ENCODE measurements at places on chromosomes 11 and 22.
A peak's percentile ranks its signal among the peaks of the same experiment; 100 is the strongest.

- no peak for DNase-seq
These were observed 40.4 kb downstream of the C11orf58 start for GRCh38 chr11:16778876-16779275.

DNA sequence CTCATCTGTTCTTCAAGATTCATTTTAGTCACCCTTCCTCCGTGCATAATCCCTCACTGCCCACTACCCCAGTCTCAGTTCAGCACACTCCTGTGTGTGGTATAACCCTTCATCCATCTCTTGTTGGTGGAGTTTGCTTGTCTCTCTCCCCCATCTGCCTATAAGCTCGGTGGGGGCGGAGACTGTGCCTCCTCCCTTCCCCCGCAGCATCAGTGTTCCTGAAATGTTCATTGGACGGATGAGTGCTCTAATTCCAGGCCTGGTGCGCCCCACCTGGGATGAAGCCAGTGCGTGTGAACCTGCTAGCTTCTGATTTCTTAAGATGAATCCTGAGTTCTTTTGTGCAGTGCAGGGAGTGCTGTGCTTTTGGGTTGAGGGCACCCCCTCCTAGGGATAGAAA is 100.0 kb downstream of the GRIK4 start:
- no peak for DNase-seq

DNA sequence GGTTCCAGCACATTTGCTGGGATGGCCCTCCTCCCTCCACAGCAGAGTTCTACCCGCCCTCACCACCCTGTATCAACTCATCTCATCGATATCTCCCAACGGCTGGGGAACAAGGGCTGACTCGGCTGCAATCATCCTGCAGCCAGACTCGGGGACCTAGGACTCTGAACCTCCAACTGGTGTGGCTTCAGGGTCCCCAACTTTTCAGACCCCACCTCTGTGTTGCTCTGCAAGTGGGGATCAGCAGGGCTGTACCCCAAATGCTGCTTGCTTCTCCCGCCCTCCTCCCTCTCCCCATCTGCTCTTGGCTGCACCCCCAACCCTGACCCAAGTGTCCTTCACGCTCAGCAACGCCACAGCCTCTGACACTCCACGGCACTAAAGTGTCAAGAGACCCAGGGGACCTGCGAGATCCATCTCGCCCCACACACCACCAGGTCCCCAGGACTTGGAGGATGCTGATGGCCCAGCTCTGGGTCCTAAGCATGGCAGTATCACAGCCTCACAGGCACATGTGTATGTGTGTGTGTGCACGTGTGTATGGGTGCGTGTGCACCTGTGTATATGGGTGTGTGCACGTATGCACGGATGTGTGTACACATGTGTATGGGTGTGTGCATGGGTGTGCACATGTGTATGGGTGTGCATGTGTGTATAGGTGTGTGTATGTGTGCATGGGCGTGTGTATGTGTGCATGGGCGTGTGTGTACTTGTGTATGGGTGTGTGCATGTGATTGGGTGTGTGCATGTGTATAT is 26.4 kb downstream of the KCNQ1 start:
- DNase-seq, result no peak

DNA sequence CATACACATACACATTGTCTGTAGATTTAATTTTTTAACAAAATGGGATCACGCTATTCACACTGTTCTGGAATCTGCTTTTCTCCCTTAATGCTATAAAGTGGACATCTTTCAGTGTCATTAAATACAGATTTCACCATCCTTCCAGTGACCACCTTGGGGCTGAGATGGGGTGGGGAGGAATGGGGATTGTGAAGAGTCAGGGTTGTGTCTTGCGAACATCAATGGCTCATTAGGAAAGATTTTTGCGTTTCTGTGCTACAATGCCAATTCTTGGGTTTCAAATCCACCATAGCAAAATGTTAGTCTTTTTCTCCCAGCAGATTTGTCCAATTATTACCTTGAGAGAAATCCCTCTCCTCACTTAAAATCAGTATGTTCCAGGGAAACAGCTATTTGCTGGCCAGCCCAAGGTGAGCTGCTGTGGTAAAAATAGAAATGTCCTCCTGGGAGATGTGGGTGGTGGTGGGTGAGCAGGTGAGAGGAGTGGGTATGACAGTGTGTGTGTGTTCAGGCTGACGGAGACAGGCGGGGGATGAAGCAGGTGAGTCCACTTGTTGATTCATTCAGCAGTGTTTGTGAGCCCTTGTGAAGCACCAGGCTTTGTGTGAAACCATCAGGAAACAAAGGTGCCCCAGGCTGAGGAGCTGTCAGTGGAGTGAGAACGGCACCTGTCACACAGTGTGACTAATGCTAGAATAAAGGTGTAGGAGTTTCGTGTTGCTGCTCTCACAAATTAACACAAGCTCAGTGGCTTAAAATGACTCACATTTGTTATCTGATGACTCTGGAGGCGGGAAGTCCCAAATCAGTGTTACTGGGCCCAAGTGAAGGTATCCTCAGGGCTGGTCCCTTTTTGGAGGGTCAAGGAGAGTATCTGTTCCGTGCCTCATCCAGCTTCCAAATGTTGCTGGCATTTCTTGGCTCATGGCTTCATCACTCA is 1.7 kb upstream of the CBX6 start:
- no peak for DNase-seq

DNA sequence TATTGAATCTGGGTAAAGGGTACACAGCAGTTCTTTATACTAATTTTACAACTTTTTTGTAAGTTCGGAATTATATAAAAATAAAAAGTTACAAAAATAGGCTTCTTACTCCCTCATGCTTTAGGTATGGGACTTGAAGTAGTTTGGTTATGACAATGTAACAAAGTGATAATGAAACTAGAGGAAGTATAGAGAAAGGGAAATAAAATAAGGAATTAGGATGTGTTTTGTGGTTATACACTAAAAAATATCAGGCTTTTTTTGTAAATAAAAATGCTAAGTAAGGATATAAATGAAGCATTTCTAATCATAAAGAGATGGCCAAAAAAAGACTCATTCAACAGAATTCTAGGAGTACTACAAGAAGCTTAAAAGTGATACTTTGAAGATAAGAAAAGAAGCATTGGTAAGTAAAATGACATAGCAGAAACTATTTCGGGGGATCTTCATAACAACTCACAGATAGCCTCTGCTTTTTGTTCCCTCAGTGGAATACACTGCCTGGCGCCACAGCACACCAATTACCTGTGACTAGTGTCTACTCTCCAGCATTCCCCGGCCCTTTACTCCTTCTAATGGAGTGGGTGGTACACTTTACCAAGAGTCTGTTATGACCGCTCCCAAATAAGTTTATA is 322.7 kb upstream of the PITPNB start:
- no peak for DNase-seq

DNA sequence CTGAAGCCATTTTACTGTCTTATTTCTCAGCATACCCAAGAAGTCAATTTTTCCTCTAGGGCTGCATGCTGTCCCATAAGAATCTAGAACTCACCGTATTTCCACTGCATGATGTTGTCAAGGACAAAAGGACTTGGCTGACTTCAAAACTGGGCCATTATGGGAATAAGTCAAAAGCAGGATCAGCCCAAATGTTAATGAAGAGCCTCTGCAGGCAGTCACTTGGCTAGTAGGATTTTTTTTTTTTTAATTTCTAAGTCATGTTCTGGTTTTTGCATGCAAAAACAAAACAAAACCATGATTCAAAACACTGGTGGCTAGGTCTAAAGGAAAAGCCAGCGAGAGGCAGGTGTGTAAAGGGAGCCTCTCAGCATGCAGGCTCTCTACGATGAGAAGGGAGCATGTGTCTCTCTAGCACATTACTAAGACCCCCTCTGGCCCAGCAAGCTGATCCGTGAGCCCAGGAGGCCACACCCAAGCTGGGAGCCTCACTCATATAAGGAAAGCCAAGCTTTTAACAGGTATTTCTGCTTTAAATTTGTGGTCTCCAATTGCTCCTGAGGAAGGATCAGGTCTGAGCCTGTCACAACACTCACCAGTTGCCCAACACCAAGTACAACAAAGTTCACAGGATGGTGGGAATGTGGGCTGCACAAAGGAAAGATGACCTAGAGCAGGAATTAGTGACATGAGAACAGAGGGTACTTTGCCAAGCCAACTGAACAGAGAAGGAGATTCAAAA is 21.4 kb upstream of the STK33 start:
- DNase-seq, result no peak

GRCh38 chr11:99682646-99683045 is 661.9 kb downstream of the CNTN5 start:
- no peak for DNase-seq

DNA sequence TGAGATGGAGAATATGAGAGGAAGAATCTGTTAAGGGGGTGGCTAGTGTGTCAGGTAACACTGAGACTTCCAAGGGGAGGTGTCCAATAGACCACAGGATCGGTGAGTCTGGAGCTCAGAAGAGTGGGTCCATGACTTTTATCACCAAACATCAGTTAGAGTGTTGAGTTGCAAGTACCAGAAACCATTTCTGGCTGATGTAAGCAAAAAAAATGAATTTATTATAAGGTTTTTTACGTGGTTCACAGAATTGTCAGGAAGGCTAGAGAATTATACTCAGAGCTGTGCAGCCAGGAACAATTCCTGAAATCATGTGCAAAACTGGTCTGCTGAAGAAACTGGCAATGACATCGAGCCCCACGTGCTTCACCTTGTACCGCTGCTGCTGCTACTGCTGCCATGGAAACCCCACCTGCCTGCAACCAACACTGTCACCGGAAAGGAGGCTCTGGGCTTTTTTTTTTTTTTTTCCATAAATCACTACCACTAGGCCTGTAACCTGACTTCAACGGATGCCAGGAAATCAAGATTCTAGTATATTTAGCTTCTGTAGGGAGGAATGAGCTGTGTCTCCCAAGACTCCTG is 16.6 kb upstream of the STK33 start:
- peak; percentile 3 for DNase-seq

- DNase-seq, result no peak
These were observed 26.7 kb downstream of the SYT9 start for GRCh38 chr11:7278314-7278917.

DNA sequence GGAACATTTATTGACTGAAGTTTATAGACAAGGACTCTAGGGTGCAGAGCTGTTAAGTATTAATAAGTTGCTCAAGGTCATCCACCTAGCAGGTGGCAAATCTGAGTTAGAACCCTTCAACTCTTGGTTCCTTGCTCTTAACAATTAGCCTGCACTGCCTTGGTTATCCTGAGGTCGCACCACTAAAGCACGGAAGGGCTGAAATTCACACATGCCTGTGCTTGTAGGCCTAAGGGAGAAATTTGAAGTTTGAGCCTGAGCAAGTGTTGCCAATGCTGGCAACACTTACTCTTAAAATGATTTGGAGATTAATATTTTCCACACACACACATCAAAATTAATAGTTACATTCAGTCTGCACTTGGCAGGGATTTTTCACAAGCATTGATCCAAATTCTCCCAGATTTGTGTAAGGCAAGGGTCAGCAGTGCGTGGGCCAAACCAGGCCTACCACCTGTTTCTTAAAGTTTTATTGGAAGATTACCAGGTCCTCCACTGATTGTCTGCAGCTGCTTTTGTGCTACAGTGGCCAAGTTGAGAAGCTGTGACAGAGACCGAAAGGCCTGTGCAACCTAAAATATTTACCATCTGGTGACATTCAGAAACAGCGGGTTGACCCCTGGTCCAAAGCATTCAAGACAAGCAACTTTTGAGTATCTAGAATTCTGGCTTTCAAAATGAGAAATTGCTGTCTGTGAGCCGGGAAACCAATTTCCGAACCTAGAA is 16.3 kb downstream of the APOL5 start:
- DNase-seq, result no peak

DNA sequence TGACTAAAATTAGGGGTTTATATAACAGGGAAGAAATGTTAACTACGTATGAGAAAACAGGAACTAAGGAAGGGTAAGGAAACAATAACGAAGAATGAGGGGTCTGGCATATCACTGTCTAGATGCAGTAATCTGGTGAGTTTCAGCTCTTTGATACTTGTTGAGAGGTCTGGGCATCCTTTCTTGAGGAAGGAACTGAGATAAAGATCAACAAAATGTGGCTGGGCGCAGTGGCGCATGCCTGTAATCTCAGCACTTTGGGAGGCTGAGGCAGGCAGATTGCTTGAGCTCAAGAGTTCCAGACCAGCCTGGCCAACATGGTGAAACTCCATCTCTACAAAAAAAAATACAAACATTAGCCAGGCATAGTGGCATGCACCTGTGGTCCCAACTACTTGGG is 2.7 kb downstream of the DCDC1 start:
- no peak for DNase-seq

DNA sequence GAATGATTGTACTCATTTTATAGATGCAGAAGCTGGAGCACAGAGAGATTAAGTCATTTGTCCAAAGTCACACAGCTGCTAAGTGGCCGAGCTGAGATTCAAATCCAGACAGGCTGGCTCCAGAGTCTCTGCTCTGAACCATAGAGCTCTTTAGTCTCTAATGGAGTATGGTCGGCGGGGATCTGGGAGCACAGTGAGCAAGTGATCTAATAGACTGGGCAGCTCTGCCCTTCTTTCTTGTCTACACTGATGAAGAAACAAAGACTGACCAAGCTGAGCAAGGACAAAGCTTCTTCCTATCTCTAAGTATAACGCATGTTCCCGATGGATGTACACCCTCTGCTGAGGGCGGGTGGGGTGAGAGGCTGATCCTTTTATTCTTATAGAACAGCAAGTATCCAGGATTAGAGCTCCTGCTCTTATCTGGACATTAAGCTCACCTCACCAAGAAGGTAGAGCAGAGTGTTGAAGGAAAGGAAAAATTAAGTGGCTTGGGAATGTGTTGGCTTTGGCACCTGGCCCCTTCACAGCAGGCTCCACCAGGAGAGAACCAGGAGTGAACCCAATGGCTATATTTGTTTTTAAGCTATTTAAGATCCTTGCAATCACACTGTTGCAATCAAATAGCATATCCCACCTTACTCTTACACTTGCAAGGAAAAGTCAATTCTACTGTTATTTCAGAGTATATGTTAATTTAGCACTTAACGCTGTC is 68.7 kb downstream of the ETS1 start:
- no peak for DNase-seq

DNA sequence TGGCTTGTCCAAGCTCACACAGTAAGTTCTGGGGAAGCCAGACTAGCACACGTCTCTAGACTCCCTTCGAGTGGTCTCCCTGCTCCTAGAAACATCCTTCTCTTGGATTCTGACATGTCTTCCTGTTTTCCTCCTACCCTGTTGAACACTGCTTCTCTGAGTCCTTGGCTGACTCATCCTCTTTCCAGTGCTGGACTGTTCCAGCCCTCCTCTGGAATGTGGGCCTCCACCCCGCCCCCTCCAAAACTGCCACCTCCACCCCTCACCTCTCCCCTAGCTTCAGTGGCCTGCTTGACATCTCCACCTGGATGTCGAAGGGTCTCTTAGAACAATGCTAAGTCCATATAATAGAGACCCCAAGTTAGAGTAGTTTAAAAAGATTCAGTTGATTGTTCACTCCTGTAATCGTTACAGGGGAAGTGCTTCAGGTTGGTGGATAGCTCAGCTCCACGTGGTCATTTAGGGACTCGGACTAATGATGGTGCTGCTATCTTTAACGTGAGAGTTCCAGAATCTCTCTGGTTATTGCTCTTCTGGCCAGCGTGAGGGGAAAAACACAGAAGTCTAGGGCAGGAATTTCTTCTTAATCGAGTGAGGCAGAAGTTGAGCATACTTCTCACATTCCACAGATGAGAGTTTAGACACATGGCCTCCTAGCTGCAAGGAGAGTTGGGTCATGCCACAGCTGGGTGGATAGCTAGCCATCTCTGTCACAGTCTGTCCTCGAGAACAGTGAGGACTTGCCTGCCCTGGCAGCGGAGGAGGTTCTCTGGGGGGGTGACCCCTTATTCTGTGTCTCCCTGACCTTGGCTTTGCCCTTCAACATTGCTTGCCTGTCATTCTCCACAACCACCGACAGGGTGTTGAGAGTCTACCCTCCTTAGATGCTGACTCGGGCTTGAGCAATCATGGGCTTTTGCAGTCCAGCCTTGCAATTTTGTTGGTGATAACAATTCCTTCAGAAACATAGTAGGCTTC is 4.7 kb upstream of the C11orf96 start:
- DNase-seq, result no peak

All from stimulated activated CD4-positive, alpha-beta T cell treated with anti-CD3 and anti-CD28 coated beads, Interleukin-4, amount 100 ng/mL, for 48 hours (primary cell).